ENCODE measurements at places on chromosomes 7 and 10.

DNA sequence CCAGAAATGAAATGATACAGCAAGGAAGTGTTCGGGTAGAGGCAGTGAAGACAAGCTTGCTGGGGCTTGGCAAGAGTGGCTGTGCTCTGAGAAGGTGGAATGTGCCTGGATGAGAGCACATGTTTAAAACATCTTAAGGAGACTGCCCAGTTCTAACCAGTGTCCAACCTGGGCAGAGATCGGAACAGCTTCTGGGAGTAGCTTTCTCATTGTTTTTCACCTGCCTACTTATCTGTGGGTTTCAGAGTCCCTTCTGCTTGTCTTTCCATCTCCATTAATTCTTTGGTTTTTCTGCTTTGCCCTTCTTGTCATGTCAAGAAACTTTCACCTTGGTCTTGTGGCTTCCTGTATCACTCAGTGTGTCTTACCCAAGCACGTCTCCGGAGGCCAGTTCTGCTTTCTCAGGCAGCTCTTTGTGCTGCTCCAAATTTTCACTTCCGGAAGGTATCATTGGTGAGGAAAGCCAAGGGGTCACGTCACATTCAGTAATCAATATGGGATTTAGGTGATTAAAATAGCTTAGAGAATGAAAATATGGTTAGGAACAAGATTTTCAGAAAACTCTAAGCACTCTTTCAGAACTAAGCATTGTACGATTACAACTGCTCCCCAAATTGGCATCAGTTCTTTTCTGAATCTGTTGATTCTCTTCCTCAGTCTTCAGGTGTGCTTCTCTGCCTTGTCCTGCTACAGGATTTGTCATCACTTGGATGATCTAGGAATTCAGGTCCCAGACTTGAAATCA lies 5.5 kb upstream of the LAMB4 start:
- ATAC-seq: peak; percentile 91

GRCh38 chr10:62647375-62648092 lies 157.0 kb upstream of the ADO start:
- peak; percentile 52 for ATAC-seq

GRCh38 chr10:70809726-70810125 lies 6.0 kb upstream of the SGPL1 start:
- no peak for ATAC-seq

GRCh38 chr7:80412842-80413241 lies 99.0 kb downstream of the GNAT3 start:
- no peak for ATAC-seq

- no peak for ATAC-seq
Observed at GRCh38 chr7:132030086-132030568, 473.7 kb upstream of the PODXL start.

DNA sequence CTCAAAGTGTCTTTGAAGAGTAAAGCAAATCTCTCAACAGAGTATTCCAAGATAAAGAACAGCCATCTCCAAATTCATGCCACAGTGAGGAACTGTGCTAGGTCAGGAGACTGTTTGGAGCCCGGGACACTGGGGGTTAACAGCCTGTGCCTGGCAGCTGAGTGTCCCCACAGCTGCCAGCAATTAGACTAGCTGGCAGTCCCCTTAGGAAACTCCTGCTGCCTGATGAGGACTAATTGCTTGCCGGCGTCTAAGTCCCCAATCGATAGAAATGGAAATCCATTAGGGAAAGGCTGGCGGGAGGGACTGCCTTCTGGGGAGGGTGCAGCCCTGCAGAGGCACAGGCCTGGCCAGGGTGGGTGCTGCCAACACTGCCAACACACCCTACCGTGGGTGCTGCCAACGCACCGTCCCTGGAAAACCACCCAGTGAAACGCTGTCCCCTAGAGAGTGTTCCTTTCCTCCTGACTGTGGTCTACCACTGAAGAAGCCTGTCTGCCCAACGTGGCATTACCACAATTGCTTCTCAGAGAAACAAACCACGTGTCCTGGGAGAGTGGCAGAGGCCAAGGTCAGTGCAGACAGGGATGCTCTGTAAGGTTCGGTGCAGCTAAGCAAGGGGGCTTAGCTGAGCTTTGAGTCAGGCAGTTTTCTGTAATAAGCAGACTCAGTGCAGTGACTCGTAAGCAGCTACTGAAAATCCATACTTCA lies 60.8 kb downstream of the XRCC2 start:
- ATAC-seq: no peak

All from activated T-helper 17 cell treated with anti-CD3 and anti-CD28 coated beads, Interleukin-2, amount 50 U/mL, for 72 hours (primary cell).